NCI-H2227 treated with DMSO at 0.1 percent for 48 hours (cell line): ENCODE measurements at places on chromosomes 5 and 9.

- DNase-seq, result no peak
These were observed 85.0 kb downstream of the STK10 start for GRCh38 chr5:172102913-172103626.

- DNase-seq, result no peak
These were observed 1.7 kb downstream of the SIL1 start for GRCh38 chr5:139196296-139196956.

- DNase-seq, result no peak
These were observed 197.6 kb downstream of the DRD1 start for GRCh38 chr5:175246242-175246888.

GRCh38 chr5:169652057-169652456 is 15.0 kb downstream of the DOCK2 start:
- DNase-seq, result no peak

GRCh38 chr5:57832875-57833274 is 350.3 kb upstream of the ACTBL2 start:
- DNase-seq, result no peak

- no peak for DNase-seq
These were observed 41.4 kb downstream of the PUM3 start for GRCh38 chr9:2802494-2802921.

GRCh38 chr5:171540865-171541264 is 121.4 kb downstream of the FGF18 start:
- DNase-seq, result no peak

DNA sequence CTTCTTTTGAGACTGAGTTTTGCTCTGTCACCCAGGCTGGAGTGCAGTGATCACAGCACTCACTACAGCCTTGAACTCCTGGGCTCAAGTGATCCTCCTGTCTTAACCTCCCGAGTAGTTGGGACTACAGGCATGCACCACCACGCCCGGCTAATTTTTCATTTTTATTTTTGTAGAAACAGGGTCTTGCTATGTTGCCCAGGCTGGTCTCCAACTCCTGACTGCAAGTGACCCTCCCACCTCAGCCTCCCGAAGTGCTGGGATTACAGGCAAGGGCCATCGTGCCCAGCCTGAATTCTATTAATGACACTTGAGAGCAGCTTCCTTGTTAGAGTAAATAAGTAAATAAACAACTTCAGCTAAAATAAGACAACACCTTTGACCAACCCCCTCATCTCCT is 12.3 kb downstream of the ROR2 start:
- DNase-seq, result no peak

GRCh38 chr9:115730845-115731244 is 422.7 kb upstream of the PAPPA start:
- DNase-seq, result no peak

DNA sequence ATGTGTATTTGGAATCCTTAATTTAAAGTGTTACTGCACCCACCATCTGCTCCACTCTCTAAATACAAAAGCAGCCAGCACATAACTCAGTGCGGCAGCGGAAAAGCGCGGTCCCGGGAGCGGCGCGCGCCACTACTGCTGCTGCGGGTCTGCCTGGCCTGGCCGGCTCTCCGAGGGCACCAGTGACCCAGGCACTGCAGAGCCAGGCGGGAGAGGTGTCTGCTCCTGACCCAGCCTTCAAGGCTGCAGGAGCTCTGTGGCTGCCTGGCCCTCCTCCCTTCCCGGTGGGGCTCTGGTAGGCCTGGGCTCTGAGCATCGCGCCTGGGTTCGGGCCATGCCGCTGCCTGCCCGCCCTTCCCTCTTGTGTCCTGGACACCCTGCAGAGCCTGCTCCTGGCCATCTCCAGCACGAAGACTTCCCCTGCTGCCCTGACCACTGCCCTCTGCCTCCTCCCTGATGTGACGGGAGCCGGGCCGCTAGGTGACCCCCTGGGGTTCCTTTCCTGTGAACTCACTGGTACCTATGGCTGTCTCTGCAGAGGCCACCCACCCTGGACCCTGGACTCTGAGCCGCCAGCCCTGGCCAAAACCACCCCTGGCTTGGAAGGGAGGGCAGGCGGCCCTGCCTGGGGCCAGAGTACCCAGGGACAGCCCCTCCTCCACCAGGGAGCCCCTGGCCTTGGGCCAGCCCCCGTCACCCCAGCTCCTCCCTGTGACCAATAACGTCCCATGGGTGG is 32.8 kb upstream of the UBAC1 start:
- no peak for DNase-seq

DNA sequence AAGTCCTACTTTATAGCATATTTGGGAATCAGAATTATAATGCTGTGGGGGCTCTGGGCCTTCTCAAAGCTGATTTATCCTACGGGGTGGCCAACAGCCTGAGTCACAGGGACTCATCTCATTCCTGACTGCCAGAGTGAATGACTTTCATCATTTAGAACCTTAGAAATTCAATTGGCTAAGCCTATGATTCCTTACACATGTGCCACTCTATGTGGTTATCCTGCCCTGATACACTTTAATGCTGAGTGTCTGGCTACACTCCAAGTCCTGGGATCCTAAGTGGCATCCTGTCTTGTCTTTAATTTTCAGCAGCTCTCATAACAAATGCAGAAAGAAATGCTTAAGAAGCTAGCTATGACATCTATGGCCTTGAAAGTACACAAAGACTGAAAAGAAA is 75.2 kb upstream of the FREM1 start:
- DNase-seq, result no peak

- DNase-seq, result no peak
These were observed 50.9 kb downstream of the SUSD1 start for GRCh38 chr9:112124156-112124555.

GRCh38 chr5:92808474-92808873 is 772.5 kb downstream of the NR2F1-AS1 start:
- no peak for DNase-seq

- no peak for DNase-seq
These were observed 43.9 kb downstream of the ADAMTS2 start for GRCh38 chr5:179301376-179301775.

DNA sequence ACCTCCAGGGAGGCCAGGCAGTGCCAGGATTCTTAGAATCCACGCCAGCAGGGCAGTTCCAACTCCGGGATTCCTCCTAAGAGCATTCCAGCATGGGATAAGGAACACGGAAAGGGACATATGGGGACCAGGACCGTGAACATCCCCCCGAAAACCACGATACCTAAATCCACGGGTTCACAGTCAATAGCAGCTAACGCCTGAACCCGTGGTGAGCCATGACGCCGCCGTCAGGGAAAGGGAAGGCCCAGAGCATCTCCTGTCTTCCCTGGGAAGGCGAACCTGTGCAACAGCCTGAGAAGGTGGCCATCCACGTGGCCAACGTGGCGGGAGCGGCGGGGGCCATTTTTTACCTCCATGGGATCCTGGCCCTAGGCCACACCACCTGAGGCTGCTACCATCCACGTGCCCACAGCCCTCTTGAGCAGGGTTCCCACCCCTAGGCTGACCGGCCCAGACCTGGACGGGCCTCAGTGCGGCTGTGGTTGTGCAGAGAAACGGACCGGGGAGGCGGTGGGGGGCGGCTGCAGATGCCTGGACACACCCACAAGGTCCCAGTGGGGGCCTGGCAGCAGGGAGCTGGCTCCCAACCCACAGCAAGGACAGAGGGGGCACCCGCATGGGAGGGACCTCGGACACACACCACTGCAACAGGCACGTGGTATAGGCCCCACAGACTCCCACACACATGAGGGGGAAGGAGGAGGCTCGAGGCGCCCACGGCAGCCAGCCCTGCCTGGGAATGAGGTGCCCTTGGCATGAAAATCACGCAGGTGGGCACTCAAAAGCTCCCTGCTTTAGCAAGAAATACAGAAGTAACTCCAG is 42.8 kb downstream of the SLC12A7 start:
- no peak for DNase-seq

GRCh38 chr5:132478366-132478871 is 12.2 kb downstream of the IRF1 start:
- no peak for DNase-seq

DNA sequence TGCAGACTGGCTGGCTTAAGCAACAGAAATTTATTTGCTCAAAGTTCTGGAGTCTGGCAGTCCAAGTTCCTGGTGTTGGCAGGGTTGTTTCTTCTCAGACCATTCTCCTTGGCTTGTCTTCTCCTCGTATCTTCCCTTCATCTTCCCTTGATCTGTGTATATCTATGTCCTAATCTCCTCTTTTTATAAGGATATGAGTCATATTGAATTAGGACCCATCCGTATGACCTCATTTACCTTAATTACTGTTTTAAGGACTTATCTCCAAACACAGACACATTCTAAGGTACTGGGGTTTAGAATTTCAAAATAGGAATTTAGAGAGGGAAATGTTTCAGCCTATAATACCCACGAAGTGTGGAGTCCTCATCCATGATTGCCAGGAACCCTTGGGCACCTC is 13.1 kb upstream of the LPAR1 start:
- DNase-seq, result no peak

DNA sequence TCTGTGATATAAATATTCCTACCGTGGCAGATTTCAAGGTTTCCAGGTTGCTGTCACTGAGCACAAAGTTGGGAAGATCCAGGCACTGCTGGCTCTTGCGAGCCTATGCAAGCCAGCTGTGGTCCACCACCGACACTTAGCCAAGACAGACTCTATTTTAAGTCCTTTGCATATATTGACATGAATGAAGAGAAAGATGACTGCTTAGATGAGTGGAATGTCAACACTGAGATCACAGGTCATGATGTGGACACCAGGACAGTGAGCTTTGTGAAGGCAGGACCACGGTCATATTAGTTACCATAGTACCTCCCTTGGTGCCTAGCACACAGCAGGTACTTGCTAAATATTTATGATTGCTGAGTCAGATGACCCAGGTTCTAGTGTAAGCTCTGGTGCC is 217.0 kb downstream of the PAPPA start:
- DNase-seq, result no peak
